ENCODE measurements at places on chromosomes 6 and 20.

DNA sequence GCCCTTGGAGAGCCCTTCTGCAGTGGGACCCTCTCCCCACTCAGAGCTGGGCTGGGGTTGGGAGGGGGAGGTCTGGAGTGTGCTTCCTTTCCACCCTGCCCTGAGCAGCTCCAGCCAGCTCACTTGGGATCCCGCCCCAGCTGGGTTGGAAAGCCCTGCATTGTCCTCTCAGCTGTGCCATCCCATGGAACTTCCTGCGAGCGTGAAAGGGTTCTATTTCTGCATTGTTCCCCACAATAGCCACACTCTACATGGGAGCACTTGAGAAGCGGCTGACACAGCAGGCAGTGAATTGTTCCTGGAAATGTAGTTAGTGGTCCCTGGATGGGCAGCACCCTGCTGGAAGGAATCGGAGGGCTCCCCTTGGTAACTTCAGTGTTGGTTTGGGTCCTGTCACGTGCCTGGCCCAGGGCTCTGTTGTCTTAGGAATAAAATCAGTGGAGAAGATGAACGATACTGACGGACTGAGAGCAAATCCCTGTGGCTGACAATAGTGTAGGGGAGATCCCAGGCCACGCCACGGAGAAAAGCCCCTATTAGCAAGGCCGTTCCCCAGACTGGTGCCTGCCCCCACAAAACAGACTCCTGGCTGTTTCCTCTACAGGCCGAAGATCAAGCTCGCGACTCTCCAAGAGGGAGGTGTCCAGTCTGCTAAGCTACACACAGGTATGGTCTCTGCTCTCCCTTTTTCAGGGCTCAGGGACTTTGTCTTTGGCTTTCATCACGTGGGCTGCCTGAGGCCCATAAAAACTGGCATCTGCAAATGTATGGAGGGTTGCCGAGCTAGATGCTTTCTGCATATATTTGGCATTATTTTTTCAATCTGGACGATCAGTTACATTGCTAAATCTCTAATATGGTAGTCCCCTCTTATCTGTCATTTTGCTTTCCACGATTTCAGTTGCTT lies 18.8 kb downstream of the DNMT3B start:
- peak; percentile 74 for DNase-seq

DNA sequence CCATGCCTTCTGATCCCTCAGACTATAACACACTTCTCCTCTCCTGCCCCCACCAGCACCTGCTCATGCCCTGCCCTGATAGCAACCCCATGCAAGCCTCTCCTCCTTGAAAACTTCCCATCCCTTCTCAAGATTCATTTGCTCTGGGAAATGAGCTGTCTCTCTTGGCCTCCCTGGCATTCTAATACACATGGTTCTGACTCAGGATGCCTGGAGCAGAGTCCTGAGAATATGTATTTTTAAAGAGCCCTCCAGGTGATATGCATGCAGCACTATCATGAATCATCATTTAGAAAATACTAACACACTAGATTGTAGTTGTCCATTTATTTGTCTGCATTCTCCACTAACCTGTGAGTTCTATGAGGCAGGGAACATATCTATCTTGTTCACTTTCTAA lies 26.6 kb downstream of the HDGFL1 start:
- no peak for DNase-seq

DNA sequence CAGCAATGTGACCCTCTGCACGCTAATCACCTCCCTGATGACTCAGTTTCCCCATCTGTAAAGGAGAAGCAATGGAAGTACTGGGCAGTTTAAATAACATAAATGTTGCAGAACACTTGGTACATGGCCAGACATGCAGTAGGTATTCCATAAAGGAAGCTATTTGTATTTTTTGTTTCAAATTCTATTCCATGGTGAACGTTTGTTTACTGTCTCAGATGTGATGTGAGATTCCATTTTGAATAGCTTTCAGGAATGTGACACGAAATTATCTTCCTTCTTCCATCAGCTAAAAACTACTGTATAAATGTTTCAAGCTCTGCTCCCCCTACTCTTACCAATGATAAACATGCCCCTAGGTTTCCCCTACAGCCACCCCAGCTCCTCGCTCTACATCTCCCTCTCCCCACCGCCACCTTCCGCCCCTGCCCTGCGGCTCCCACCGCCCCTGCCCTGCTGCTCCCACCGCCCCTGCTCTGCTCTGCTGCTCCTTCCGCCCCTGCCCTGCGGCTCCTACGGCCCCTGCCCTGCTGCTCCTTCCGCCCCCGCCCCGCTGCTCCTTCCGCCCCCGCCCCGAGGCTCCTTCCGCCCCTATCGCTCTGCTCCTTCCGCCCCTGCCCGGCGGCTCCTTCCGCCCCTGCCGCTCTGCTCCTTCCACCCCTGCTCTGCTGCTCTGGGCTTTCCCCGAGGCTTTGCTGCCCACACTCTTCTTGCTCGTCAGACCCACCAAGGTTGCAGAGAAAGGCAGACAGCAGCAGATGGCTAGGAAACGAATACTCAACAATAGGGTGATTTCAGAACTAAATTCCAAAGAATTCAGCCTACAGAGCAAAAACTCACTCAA lies 78.9 kb downstream of the THBS2 start:
- no peak for DNase-seq

- DNase-seq: no peak
These were observed 16.3 kb upstream of the ENPP1 start for GRCh38 chr6:131791476-131791875.

- DNase-seq: no peak
These were observed 209.8 kb downstream of the HIVEP2 start for GRCh38 chr6:142735204-142735603.

DNA sequence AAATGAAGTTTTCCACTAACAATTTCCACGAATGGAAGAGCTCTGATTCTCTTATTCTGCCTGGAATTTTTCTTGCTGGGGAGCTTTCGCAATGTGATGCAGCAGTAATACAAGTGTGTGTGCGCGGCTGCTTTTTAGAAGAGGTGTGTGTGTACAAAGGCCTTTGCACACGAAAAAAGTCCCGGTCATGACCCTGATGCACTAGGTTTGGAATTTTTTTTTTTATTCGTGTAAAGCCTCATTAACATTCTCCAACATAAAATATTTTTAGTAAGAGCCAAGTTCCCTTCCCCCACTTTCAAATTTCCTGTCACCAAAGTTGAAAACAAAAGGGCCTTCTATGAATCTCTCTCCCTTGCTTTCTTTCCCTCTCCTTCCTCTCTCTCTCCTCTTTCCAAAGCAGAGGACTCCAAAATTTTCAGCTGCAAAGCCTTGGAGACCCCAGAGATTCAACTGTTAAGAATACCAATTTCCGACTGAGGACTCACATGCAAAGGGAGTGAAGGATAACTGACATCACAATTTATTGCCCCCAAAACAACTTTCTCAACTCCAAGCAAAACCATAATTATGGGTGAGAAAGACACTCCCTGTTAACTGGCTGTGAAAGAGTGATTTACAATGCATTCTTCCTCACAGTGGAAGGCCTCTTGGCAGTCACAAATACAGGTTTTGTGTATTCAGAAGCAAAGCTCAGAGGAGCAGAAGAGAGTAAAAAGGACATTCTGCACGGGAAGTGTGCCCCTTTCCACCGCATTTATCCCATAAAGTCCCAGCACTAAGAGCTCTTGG lies 421.2 kb upstream of the JARID2 start:
- peak; percentile 40 for DNase-seq

GRCh38 chr6:163180874-163181541 lies 233.5 kb upstream of the QKI start:
- peak; percentile 94 for DNase-seq

GRCh38 chr6:22199771-22200170 lies 97.1 kb downstream of the PRL start:
- no peak for DNase-seq

GRCh38 chr6:25199544-25199943 lies 79.6 kb upstream of the CARMIL1 start:
- DNase-seq: no peak

GRCh38 chr20:34385464-34385863 lies 22.4 kb downstream of the ITCH start:
- DNase-seq: no peak

DNA sequence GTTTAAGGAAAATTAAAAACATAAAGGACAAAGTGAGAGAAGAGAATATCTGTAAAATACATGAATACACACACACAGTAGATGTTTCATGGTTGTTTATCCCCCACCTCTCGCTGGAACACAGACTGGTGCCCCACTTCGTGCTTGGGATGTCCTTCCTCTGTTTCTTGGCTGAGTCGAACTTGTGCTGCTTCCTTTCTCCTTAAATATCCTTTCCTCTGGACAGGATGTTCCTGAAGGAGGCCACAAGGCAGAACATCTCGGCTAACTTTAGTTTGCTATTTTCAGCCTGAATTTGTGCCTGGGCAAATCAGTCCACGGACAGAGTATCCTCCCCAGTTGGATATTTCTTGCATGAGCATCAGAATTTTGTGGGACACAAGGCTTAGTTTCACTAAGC lies 54.7 kb upstream of the ZMYND8 start:
- peak; percentile 9 for DNase-seq

DNA sequence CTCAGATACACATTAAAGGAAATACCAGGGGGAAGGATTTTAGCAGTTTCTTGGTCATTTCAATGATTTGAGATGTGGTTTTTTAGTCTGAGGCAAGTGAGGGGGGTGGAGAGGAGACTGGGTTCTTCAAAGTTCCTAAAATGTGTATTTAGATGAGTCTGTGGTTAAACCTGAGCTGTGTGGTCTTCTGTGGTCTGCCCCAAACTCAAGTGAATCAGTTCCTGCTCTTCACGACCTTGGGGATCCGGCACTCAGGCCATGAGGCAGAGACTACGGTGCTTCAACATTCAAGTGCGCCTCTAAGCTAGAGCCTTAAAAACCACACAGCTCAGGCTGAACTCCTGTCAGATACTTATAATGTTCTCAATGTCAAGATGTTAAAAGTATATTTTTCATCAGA lies 406.7 kb downstream of the LMBRD1 start:
- no peak for DNase-seq

GRCh38 chr6:14571001-14571400 lies 453.4 kb downstream of the CD83 start:
- no peak for DNase-seq

DNA sequence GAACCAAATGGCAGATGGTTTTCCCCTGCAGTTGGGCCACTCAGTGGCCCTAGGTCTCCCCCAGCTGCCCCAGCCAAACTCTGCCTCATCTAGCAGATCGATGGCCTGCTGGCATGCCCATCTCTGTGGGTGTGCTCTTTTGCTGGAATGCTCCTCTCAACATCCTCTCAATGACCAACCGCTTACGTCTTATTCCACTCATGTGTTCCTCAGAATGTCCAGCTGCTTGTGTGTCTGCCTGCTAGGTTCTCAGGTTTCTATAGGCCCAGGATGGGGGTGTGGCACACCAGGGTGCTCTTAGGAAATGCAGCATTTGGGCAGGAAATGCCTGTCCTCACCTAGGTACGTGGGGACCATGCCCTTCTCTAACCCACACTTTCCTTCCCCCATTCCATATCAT lies 509.9 kb upstream of the SYNCRIP start:
- DNase-seq: no peak

- DNase-seq: no peak
These were observed 1.3 kb downstream of the CALHM5 start for GRCh38 chr6:116512734-116513133.

GRCh38 chr6:24564081-24564480 lies 69.3 kb downstream of the ALDH5A1 start:
- DNase-seq: no peak

GRCh38 chr6:141452354-141452686 lies 680.4 kb upstream of the GJE1 start:
- no peak for DNase-seq

DNA sequence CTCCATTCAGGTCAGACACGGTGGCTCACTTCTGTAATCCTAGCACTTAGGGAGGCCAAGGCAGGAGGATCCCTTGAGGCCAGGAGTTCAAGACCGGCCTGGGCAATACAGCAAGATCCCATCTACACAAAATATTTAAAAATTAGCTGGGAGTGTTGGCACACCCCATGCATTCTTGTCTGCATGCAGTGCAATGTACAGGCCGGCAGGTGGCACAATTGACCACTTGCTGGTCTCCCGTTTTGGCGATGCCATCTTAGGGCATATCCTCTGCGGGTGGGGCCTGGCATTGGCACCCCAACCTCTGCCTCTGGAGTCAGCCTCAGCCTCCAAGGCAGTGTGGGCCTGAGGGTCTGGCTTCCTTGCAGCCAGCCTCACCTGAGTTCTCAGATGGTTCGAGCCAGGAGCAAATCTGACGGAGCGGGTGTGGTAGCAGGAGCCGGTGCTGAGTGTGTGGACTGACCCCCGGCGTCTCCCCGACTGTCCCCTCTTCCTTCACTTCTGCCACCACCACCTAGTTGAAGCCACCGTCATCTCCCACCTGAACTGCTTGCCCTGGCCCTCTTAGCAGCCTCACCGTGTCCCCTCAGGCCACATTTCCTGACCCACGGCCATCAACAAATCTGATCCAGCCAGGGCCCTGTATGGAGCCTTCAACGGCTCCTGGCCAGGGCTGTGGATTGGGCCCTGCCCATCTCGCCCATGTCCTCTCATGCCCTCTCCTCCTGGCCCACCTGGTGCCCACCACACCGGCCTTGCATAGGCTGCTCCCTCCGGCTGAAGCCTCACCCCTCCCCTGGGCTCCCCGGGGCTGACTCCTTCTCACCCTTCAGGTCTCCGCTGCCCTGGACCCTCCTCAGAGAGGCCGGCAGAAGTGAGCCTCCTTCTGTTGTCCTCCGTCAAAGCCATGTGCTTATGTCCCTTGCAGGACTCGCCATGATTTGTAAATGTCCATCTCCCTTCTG lies 44.0 kb downstream of the EFCAB8 start:
- peak; percentile 68 for DNase-seq

- no peak for DNase-seq
These were observed 131.4 kb downstream of the LMBRD1 start for GRCh38 chr6:69665437-69665836.

GRCh38 chr6:166014966-166015365 lies 152.7 kb downstream of the TBXT start:
- no peak for DNase-seq

- no peak for DNase-seq
These were observed 5.7 kb downstream of the TMEM181 start for GRCh38 chr6:158565482-158566040.

- DNase-seq: no peak
These were observed 104.0 kb downstream of the VEGFA start for GRCh38 chr6:43873806-43874714.

- DNase-seq: peak; percentile 4
These were observed 205.2 kb downstream of the BMP7 start for GRCh38 chr20:57061051-57061900.

- no peak for DNase-seq
These were observed 52.4 kb downstream of the SCAND1 start for GRCh38 chr20:35901678-35902544.

- DNase-seq: no peak
These were observed 11.7 kb downstream of the TMEM244 start for GRCh38 chr6:129849456-129849855.

- DNase-seq: no peak
These were observed 757.8 kb downstream of the EYS start for GRCh38 chr6:64949257-64949656.

GRCh38 chr6:110645685-110646418 lies 169.4 kb downstream of the CDK19 start:
- no peak for DNase-seq

Measured in midbrain (tissue), 1 donor.